Left ventricle myocardium inferior (tissue), 1 donor: ENCODE measurements at places on chromosomes 2 and 18. TPM values are rescaled to one million over a fixed set of nuclear protein-coding genes. Genes with fewer than 3 reads are reported as not detected.

The SIX2 gene
- 0.91 TPM for total RNA-seq

DNA sequence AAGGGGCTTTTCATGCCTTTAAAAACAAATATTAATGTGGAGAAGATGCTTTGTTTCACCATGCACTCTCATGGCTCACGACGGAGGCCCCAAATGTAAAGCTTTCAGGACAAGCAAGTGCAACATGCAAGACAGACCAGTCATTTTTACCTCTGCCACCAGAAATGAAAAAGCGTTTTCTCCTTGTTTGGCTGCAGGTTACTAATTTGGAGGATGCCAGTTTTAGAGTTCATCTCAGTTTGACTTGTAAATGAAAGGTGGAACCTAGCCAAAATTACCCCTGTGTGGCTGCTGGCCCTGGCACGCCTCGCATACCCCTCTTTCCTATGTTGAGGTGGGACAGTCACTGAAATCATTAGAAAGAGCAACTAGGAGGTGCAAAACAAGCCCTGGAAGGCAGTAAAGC, 138.6 kb downstream of the BCL2 start:
- no peaks in the 10 kb centered on the region for H3K27me3 ChIP-seq
- H3K4me3 ChIP-seq = no peak overlapping the region
- H3K36me3 ChIP-seq = no peaks in the 10 kb centered on the region

The CAPG gene
- 3.5 TPM for total RNA-seq

The CBLN2 gene
- not detected for total RNA-seq

DNA sequence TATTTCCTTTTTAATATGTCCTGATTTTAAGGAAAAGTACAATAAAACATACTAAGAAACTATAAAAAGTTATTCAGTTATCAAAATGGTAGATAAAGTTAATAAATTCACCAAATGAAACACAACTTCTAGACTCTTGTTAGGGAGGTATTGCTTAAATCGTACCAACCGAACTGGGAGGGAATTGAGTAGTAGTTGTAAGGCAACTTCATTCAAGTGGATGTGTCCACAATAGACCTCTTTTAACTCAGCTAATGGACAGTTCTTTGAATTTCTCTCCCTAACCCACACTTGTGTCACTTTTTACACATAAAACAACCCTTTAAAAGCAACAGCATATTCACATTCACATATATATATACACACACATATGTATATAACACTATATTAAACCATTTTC, 49.1 kb upstream of the CALCRL start:
- DNase-seq = no peak
- no peaks in the 10 kb centered on the region for H3K4me1 ChIP-seq
- H3K4me3 ChIP-seq = no peak overlapping the region
- no peak overlapping the region for H3K27ac ChIP-seq
- H3K27me3 ChIP-seq = no peaks in the 10 kb centered on the region
- H3K36me3 ChIP-seq = peaks cover 28% of the 10 kb centered on the region

DNA sequence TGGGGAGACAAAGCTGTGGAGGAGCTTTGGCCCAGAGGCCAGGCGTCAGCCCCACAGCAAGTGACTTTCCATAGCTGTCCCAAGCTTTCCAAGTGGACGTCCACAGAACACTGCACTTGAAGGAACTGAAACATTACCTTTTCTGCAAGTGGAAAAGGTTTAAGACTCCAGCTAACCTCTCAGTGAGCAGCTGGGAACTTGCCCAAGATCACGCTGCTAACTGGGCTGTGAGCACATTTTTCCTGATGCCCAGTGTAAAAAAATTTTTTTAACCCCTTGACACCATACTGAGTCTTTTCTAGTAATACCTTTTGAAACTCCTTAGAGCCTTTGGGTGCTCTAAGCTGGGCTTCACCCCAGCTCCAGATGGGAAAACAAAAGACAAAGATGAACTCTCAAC, 256.7 kb downstream of the HAUS1 start:
- no peaks in the 10 kb centered on the region for H3K27me3 ChIP-seq
- DNase-seq = no peak
- H3K4me3 ChIP-seq = no peak overlapping the region
- H3K4me1 ChIP-seq = peaks cover 28% of the 10 kb centered on the region

- no peaks in the 10 kb centered on the region for H3K27me3 ChIP-seq
- peaks cover 100% of the 10 kb centered on the region for H3K36me3 ChIP-seq
- H3K4me1 ChIP-seq = peaks cover 10% of the 10 kb centered on the region
- DNase-seq = no peak
- H3K4me3 ChIP-seq = no peak overlapping the region
- no peak overlapping the region for H3K27ac ChIP-seq
Measured at GRCh38 chr2:9488583-9489547, 14.5 kb downstream of the IAH1 start.
